ENCODE measurements at places on chromosomes 1 and 21.

DNA sequence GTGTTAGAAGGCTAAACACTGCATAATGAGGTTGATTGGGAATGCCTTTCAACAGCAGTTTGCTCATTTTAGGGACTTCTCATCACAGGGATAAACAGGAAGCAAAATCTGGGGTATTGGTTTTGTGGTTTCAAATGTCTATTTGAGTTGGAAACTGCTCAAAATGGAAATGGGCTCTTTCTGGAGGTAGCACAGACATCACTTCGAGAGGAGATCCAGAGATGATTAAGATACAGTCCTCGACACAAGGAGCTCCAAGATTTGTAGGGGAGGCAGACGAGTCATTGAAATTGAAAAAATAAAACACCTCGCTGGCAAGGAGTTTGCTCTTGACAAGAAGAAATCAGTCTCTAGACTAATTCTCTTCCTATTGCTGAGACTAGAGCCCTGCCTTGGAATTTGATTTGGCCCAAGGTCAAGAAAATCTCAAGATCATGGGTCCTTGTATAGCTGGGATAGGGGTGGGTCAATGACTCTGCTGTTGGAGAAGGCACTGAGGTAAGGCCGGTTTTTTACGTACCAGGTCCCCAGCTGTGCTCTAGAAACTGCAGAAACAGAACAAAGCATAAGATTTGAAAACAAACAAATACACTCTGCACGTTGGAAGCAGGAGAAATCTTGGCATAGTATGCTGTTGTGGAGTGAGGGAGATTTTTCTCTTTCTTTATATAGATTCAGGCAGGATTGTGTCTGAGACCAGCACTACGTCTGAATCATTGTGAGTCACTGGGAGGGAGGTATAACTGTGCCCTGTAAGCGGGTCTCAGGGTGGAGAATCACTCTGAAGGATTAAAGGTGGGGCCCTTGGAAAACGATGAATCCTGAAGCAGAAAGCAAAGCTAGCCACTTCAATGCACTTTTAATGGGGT, 17.7 kb upstream of the KLHDC8A start:
- DNase-seq = no peak

GRCh38 chr1:154925335-154926170, 11.0 kb downstream of the PMVK start:
- DNase-seq = no peak

- no peak for DNase-seq
Observed at GRCh38 chr1:36236302-36236701, 12.1 kb downstream of the THRAP3 start.

GRCh38 chr1:26932531-26932930, 11.0 kb downstream of the NUDC start:
- DNase-seq = no peak

GRCh38 chr21:41765973-41766882, 624 bp downstream of the RIPK4 start:
- DNase-seq = no peak

Data from coronary artery (tissue), 2 donors.